Neuronal stem cell (in vitro differentiated cells): ENCODE measurements at places on chromosomes 11 and 22.

DNA sequence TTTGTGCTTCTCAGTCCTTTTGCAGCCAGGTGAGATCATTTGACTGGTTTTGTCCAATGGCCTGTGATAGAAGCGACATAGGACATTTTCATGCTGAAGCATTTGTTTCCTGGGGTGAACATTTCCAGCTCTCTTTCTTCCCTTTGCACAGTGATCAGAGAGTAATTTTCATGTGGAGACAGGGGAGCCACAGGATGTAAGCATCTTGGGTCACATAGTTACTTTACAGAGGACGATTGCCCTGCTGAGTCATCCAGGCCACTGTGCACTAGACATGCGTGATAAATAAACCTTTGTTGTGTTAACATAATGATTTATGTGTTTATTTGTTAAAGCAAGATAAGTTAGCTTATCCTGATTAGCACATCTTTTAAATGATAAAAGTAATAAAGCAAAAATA lies 263.5 kb upstream of the CCDC179 start:
- no peak for DNase-seq

- no peak for DNase-seq
Observed at GRCh38 chr11:73172992-73173656, 31.0 kb upstream of the FCHSD2 start.

DNA sequence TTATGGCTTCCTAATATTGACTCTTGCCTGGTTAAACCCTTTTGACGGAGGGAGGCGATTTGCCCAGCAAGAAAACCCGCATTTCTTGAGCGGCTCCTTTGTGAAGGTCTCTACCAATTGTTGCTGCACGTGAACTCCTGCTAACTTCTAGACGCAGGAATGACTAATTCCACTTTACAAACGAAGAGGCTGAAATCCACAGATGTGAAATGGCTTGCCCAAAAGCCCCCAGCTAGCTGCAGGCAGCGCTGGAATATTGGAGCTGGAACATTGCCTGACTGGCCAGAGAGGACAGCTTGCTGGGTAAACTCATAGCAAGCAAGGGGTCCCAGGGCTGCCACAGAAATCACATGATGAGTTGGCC lies 542 bp downstream of the GCAT start:
- DNase-seq: no peak

DNA sequence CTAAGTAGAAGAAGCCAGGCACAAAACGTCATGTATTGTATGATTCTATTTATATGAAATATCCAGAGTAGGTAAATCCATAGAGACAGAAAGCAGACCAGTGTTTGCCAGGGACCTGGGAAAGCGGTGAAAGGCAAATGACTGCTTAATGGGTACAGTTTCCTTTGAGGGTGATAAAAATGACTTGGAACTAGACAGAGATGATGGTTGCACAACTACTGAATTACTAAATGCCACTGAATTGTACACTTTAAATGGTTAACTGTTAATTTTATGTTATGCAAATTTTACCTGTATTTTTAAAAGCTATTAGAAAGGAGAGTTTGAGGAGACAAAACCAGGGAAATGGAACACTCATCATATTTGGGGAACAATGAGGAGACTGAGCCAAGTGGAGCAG lies 61.8 kb upstream of the USP47 start:
- no peak for DNase-seq

DNA sequence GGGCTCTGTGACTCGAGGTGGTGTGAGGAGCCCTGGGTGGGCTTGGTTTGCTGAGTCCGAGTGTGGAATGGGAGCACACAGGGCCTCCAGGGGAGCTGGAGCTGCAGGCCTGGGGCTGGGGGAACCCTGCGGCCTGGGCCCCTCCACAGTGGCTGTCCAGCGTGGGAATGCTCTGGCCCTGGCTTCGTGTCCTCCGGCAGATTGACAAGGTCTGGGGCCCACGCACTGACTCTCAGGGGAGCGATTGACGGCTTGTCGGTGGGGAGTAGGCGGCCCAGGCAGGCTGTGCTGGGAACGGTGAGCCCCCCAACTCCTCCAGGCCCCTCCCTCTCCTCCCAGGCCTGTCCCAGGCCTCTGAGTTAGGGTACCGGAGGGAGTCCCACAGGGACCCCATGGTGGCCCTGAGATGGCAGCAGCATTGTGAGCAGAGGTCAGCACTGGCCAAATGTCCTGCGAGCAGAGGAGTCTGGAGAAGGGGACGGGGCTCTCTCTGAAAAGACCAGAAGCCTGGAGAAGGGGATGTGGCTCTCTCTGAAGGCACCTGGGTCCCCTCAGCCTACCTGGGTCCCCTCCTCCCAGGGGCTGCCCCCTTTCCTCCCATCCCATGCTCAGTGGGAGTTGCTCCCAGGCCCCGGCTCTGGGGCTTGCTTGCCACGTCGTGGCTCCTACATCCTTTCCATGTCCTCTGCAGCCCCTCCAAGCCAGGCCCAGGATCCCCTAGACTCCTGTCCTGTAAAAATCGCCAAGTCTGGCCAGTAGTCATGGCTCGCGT lies 23.8 kb upstream of the MYEOV start:
- no peak for DNase-seq

DNA sequence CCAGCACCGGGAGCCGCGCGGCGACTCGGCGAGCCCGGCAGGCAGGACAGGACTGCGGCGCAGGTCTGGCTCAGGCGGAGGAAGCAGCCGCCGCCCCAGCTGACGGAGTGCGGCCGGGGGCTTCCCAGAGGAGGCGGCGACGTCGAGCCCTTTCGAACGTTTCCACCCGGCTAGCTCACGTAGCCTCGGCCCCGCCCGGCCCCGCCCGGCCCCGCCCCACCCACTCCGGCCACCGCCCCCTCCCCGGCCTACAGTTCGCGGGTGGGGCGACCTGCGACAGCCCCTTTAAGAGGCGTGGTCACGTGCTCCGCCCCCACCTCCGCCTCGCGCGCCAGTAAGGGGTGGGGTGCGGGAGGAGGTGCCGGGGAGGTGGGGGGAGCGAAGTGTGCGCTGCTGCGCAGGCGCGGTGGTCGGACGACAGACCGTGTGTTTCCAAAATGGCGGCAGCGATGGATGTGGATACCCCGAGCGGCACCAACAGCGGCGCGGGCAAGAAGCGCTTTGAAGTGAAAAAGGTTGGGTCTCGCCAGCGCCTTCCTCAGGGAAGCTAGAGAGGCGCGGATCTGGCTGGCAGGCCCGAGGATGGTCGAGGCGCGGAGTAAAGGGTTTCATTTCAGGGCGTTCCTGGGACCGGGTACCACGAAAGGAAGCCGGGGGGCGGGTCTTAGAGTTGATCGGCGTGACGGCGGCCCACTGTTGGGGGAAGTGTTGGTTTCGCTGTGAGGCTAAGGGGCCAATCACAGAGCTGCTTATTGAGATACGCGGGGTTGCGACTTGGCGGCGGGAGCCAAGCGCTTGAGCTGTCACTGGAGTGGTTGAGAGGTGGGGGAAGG lies at the start of gene RBX1:
RBX1 (plus strand) TSS at position 417 of the 833 bp plus-strand sequence; CDS start at position 438, 21 bp downstream.
- peak; percentile 99 for DNase-seq

DNA sequence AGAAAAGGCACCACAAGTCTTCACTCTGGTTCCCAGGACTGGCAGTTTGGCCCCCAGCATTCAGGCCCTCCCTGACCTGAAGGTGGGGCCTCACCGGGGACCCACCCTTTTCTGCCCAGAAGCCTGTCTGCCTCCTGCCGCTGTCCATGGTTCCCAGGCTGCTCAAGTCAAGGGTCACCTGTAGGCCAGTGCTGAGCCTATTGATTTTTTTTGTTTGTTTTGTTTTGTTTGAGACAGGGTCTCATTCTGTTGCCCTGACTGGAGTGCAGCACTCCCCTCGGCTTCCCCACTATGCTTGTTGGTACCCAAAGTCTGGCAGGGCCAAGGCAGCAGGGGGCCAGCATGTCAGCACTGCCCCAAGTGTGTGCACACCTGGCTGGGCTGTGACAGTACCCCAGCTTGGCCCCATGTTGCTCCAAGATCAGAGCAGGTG lies 11.0 kb upstream of the MED17 start:
- DNase-seq: peak; percentile 4

- DNase-seq: no peak
Observed at GRCh38 chr11:132623511-132623910, 908.8 kb downstream of the OPCML start.
